Tibial artery (tissue), 4 donors: ENCODE measurements at places on chromosomes 12 and 14.

- DNase-seq: no peak
Measured at GRCh38 chr14:55245657-55246268, 25.5 kb upstream of the FBXO34 start.

GRCh38 chr14:50228313-50228712 lies 3.1 kb downstream of the SOS2 start:
- DNase-seq: no peak

DNA sequence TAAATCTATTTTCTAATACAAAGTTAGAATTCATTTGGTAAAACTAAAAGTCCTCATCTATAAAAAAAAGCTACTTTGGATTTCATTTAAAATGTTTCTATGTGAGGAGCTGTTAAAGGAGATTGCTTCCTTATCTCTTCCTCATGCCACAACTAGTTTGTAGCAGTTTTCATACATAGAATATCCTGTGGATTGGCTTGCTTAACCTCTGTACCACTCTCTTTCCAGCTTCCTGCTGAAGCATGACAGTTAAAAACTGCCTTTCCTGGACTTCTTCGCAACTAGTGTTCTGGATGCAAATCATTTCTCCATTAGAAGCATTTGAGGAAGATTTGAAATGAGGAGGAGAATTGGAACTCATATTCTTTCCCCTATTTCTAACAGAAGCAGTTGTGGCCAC lies 49.6 kb downstream of the ST8SIA1 start:
- no peak for DNase-seq

GRCh38 chr12:124463341-124463921 lies 104.0 kb downstream of the NCOR2 start:
- no peak for DNase-seq

GRCh38 chr14:23299211-23299957 lies 3.3 kb downstream of the PPP1R3E start:
- no peak for DNase-seq

DNA sequence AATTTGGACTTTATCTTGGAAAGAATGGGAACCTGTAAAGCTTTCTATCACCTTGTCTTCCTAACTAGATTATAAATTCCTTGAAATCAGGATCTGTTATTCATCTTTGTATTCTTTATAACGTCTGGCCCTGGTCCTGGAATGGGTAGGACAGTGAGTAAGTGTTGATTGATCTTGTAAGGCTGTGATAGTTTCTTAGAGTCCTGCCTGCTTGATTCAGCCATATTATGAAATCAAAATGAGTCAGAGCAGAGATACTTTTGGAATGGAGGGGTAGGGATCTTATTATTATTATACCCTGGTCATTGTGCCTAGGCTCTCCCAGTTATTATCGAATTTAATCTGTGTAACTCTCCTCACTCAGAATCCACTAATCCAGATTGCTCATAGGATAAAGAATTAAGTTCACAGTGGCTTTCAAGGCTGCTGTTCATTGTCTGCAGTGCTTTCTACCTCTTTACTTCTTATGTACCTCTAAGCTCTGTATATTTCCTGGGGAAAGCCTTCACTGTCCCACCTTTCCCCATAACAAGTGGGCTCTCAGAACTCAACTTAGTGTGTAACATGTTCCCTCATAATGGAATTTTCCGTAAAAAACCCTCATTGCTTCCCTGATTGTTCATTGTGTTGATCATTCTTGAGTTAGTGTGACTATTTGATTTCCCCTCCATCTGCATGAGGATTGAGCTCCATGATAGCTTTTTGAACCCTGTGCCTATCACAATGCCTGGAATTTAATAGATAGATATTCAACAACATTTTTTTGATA lies 93.3 kb downstream of the DAAM1 start:
- DNase-seq: no peak

DNA sequence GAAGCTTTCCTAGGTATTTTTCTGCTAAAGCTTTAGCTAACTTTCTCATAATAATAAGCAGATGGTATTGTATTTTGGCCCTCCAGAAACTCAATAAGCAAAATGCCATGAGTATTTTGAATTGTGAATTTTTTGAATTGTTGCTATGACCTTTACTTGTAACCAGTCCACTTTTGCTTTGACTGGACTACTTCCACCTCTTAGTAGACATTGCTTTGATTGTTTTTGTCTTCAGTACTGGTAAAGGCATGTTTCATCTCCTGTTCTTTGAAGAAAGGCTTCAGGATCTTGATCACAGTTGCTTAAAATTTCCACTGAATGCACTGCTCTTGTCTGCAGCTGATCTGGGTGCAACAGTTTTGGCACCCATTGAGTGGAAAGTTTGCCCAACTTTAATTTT lies 102.3 kb downstream of the TRMT5 start:
- DNase-seq: no peak

DNA sequence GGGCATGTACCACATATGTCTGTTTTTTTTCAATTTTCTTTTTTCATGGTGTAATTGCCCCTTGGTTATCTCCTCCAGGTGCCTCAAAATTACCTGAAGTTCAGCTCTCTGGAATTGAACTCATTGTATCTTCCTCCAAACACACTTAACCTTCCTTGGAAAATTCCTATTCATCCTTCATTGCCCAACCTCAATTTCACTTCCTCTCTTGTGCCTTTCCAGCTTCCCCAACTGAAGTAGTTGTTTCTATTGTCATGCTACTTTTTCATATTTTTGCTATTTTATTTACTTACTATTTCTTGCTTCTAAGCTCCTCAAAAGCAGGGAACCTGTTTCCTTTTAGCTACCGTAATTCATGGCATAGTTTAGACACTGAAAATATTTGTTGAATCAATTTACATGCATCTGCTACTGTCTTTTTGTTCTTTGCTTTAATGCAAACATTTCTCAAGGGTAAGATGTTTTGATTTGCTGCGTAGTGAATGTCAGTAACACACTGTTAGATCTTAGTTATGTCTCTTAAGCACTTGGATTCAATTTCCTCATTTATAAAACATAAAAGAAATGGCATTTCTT lies 37.0 kb upstream of the STXBP6 start:
- DNase-seq: no peak

DNA sequence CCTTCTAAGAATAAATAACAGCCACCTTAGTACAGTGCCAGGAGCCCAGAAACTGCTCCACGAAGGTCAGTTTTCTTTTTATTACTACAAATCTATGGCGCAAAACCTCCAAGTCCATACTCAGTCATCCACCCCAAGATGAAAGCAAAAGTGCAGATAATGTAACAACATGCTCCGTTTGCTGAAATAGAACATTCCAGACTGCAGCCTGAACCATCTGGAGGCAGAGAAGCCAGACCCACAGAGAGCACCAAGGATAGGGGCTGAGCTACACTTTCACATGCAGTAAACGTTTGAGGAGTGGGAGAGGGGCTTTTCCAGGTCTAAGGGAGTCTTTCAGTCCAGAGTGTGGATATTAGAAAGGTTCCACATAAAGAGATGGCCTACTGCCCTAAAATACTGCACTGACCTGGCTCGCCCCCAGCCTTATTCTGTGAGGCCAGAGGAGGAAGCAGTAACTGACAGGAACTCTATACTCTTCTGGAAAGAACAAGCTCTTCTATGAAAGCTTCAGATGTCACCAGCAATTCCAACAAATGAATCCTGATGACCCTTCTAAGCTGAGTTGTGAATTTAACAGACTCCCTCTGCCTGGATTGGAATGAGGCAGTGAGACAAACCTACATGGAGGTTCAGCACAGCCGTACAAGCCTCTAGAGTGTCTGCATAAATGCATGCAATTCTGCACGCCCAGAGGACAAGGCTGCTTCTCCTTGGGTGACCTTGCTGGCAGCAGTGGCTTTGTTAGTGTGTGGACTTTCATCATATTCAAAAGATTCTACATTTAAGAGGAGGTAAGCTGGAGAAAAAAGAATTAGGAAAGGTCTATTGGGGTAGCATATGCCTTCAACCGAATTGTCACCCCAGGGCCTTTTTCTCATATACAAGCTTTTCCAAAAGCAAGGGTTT lies 153.9 kb upstream of the EGLN3 start:
- no peak for DNase-seq

GRCh38 chr14:76926521-76927251 lies 100.5 kb downstream of the LRRC74A start:
- DNase-seq: peak; percentile 77

GRCh38 chr12:130011611-130012385 lies 108.0 kb upstream of the TMEM132D start:
- DNase-seq: no peak

DNA sequence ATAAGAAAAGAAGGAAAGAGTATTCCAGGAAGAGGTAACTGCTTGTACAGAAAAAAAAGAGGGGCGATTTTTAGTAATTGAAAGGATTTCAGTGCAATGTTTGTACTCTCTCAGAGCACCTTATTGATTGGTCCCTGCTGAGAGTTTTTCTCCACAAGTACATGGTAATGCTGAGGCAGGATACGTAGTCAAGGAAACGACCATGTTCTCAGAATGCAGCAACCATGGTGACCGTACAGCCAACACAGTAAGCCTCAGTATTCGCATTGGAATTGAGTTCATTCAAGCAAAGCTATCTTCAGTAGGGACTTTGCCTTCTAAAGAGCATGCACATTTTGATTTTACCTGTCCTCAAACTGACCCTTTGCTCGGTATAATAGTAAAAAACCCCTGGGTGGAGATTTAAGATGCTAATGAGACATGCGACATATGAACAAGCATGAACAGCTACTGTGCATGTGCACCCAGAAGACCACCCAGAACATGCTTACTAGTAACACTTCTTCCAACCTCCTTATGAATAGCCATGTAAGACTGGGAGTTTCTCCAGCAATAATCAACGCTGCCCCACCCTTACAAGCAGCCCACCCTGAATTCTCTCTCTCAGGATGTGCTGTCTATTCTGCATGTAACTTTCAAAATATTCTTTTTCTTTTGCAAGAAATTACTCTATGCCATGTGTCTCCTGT lies 6.2 kb upstream of the SLC41A2 start:
- no peak for DNase-seq

- DNase-seq: no peak
Measured at GRCh38 chr12:79886917-79887519, 47.9 kb downstream of the PPP1R12A start.

- DNase-seq: no peak
Measured at GRCh38 chr12:52241205-52241842, 8.3 kb downstream of the KRT7 start.

DNA sequence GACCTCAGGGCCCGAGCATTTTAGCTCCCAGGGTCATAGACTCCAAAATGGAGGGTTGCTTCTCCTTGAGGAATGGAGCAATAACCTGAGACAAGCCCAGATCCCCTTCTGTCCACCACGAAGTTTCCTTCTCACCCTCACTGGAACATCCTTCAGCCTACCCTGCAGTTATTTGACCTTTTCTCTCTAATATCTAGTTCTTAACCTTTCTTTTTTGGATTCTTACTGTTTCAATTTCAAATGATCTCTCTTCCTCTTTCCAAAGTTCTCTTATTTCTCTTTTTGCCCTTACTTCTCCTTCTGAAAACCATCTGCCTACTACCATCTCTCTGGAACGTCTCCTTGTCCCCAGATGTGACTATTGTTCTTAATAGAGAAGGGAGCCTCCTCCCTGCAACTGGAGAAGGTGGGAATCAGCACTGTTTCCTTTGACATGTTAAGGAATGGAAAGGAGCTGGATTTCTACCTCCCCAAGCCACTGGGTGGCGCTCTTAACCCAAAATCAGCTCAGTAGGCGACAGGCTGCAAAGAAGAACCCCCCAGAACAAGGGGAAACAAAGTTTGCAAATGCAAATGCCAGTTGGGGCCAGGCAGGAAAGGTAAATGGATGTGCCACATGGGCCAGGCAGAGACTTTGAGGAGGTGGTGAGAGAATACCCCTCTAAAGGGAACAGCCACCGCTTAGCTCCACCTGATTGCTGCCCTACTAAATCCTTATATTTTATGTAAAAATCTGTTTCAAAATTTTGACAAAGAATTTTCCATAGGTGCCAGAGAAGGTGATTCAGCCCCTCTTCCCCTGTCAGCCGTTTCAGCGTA lies 22.4 kb upstream of the PDE1B start:
- no peak for DNase-seq

DNA sequence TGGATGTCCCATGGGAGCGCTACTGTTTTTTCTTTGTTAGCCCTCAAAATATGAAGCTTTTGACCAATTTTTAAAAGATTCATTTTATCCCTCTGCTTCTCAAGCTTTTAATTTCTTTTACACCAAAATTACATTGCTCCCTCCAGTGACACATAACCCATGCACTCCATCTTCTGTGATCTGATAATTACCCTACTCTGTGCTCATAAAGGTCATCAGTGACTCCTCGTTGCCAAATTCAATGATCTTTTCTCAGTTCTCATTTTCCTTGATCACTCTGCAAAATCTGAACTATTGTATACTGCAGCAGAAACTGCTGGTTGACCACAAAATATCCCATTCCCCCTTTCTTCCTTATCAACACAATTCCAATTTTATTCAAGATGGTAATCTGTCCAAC lies 8.7 kb upstream of the PTGDR start:
- no peak for DNase-seq

DNA sequence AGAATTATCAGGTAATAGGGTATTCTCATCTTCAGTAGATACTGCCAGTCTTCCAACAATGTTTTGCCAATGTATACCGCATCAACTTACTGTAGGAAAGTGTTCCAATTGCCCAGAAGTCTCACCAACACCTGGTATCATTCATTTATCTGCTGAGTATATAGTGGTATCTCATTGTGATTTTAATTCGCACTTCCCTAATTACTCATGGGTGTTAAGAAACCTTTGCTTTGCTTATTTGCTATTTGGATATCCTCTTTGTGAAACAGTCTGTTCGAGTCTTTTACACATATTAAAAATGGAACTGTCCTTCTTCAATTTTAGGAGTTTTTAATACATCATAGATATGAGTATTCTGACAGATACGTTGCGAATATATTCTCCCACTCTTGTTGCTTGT lies 6.1 kb downstream of the TM7SF3 start:
- DNase-seq: no peak

- no peak for DNase-seq
Measured at GRCh38 chr12:32444895-32445294, 45.5 kb downstream of the FGD4 start.

DNA sequence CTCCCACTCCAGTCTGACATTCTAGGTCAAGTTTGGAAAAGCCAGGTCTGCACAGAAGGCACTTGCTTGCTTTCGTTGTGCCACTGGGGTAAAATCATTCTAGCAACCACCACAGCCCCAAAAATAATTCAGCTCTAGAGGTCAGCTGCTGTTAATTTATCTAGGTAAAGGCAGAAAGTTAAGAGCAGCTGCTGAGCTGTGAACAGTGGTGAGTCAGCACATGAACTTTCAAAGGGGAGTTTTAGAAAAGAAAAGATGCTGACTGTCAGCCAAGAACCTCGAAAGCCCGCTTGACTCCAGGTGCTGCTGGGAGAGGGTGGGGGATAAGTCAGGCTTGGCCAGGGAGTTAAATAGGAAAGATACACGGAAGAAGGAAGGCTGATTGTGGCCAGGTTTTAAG lies 12.7 kb downstream of the CCDC197 start:
- DNase-seq: no peak
